Hematopoietic multipotent progenitor cell treated with erythropoietin and hydrocortisone succinate and interleukin-3 and kit ligand, for 17 days (in vitro differentiated cells): ENCODE measurements at places on chromosomes 5 and 9.

GRCh38 chr9:22237497-22238363 is 208.9 kb upstream of the DMRTA1 start:
- DNase-seq, result no peak

DNA sequence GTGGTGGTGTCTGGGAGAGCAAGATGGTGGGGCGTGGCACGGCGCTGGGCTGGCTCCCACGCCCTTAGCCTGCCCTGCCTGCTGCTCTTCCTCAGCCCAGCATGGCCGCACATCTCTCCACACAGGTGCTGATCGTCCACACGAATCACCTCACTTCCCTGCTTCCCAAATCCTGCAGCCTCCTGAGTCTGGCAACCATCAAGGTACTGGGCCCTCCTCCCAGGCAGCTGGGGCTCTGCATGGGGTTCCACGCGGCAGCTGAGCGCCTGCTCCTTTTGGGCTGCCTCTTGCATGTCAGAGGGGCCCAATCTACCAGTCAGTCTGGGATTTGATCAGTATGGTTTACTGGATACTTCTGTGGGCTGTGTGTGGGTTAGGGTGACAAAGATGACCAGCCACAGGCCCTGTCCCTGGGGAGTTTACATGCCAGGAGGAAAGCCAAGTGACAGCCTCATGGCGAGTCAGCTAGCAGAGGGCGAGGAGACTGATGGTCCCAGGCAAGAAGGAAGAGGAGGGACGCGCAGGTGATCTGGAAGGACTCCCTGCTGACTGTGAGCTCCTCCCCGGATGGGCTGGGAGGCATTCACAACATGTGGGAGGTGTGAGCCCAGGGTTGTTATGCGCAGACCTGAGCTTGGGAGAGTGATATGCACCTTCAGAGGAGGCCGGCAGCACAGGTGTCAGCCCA is 6.0 kb downstream of the LRSAM1 start:
- no peak for DNase-seq

GRCh38 chr5:2019716-2020115 is 137.0 kb upstream of the IRX4 start:
- DNase-seq, result no peak

DNA sequence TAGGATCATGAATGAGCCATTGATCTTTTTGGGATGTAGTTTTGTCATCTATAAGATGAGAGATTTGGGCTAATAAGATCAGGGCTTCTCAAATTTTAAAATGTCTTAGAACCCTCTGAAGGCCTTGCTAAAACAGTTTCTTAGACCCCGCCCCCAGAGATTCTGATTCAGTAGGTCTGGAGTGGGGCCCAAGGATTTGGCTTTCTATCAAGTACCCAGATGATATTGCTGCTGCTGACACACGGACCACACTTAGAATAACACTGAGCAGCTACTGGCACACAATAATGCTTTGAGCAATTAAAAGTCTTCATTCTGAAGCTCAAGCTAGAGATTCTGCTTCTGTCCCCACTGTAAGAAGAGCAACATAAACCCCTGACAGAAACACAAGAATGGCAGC is 216.7 kb downstream of the SMARCA2 start:
- no peak for DNase-seq

DNA sequence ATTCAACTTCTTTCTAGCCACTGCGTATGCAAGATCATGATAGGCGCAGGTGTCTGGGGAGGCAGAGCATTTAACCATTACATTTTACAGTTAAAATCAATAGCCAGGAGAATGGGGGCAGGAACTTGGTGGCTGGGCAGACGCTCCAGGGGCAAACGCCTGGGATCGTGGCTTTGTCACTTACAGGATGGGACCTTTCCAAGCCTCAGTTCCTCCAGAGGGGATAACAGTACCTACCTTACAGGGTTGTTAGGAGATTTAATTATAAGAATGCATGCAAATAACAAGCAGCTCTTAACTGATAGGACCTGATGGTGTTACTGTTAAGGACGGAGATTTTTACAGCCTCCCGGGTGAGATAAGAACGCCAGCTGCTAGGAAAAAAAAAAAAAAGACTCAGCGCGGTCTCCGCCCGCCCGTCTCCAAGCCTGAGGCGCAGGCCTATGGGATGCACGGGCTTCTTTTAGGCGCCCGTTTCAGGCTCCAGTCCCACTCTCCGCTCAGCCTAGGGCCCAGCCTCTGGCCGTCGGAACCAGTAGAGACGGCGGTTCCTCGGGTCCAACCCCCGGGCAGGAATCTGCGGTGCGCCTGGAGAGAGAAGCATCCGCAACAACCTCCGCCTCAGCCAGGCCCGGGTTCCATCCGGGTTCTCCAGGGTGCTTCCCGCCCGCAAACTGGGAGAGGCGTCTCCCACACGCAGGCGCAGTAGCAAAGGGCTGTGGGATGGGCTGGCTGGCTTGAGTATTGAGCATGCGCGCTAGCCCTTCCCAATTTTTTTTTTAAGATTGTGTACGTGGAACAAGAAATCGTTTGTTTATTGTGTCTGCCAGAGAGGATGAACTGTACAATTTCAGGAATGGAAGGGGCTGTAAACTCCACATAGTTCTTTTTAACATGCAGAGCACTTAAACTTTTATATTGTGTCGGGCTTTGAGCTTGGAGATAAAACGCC is at the start of gene FAM200C:
TSS of gene FAM200C (minus strand) at position 653 of the 952 bp plus-strand sequence. CDS start 4,564 bp downstream, outside the sequence.
- peak; percentile 80 for DNase-seq

- DNase-seq, result no peak
Observed at GRCh38 chr9:33249983-33250382, 10.0 kb downstream of the SPINK4 start.

DNA sequence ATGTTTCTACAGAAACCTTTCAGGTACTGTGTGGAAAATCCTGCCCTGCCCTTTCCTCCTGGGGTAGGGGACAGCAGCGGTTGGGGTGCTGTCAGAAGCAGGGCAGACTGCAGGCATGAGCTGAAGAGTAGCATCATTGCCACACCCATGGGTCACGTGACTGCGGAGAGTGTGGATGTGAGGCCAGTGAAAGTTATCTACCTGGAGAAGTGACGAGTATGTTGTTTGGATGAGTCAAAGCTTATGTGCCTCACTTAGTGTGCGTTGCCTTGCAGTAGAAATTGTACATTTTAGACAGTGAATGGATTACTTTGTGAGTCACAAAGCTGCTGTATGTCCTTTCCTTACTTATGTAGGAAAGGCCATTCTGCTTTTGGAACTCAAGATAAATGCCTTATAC is 21.7 kb upstream of the ACTBL2 start:
- no peak for DNase-seq

DNA sequence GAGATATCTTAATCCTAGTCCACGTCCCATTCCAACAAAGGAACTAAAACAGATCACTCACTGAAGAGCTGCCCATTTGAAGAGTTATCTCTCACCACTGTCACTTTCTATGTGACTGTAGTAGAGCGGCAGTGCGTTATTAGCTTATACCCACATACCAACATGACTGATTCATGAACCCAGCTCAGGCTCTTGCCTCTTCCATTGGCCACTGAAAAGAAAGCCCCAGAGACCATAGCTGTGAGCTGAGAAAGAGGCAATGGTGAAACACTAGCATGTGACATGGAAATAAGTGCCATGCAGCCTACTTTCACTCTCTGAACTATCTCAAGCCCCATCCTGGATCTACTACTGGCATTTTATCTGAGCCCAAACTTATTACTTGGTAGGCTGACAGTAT is 151.7 kb upstream of the MOCS2 start:
- DNase-seq, result no peak

- no peak for DNase-seq
Observed at GRCh38 chr5:139137697-139138096, 60.5 kb downstream of the SIL1 start.
